ENCODE measurements at places on chromosomes 4 and X.

DNA sequence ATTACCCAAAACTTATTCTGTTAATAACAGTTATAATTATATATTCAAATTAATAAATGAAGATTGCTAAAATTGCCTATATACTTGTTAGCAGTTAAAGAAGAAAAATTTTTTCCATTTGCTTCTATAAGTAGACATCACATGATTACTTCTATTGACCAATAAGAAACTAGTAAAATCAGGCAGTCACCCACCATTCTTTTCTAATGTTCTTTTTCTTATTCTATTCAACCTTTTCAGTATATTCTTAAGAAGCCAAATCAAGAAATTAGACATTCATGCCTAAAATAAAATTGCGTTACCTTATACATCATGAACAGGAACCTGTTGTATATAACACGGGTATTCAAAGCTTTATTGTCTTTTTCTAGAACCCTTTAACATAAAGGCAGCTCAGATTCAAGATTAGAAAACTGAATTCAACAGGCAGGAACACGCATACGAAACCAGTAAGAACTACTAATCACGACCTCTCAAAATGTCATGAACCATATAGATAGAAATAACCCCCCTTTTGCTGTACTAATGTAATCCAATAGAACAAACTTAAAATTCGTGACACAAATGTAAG lies 568.1 kb upstream of the DIPK2B start:
- DNase-seq: no peak

- DNase-seq: no peak
These were observed 336.9 kb downstream of the ZNF674 start for GRCh38 chrX:46208225-46208854.

DNA sequence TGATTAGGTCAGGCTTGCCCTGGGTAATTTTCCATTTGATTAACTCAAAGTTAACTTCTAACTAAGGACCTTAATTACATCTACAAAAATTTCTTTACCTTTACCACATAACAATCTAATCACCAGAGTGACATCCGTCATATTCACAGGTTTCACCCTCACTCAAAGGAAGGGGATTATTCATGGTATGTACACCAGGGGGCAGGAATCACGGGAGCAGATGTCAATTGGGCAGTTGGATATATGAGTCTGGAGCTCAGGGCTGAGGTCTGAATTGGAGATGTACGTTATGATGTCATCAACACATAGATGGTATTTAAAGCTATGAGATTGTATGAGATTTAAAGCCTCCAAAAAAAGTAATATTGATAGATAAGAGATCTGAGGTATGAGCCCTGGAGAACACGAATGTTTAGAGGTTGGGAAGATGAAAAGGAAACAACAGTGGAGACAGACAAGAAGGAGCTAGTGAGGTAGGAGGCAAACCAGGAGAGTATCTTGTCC lies 52.9 kb downstream of the PGRMC1 start:
- DNase-seq: no peak

- no peak for DNase-seq
These were observed 125.8 kb upstream of the STX18 start for GRCh38 chr4:4667622-4668081.

DNA sequence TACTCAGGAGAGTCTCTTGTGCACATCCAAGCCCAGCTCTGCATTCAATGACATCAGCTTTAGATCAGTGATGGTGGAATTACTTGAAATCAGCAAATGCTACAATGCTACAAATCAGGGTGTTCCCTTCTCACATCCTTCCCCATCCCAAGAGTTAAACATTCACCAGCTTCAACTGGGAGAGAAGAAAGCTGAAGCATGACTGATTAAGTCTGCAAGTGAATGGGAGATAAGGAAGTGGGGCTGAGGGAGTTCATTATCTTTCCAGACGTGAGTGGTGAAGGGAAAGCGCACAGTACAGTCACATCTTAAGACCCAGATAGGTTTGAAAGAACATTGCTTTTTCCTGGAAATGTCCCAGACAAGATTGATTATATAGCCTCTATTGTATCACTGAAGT lies 26.2 kb upstream of the MAP9 start:
- DNase-seq: no peak
